ENCODE measurements at places on chromosomes 2 and 18. TPM values are rescaled to one million over a fixed set of nuclear protein-coding genes. Genes with fewer than 3 reads are reported as not detected.

IL36B gene
- not detected for total RNA-seq

ALKAL2 gene
- 1.3 TPM for total RNA-seq

EFR3B gene
- 13.3 TPM for total RNA-seq

DNA sequence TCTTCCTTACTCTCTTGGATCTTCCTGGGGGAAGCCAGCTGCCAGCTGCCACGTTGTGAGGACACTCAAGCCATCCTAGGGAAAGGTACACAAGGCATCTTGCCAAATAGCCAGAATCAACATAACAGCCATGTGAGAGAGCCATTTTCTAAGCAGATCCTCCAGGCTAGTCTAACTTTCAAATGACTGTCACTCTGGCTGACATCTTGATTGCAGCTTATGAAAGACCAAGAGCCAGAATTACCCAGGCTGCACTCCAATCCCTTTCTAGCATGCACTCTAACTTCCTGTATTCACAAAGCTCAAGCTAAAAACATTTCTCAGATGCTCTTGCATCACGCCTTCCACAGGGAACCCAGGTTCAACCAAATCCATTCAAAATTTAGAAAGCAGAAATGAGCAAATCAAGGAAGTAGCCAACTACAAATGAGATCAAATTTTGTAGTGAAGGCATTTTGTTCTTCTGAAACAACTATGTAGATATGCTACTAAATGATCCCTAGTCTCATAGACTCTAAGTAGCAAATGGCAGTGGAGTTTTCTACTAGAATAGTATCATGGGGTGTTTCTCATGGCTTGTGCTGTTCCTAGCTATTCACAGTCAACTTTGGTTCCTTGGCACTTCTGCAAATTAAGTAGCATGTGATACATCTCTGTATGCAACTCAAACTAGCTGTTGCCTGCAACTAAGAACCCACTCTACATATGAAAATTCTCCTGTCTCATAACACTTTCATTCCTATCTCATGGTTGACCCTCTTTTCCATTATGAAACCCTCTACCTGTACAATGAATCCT, 281.9 kb downstream of the ZEB2 start:
- no peak for DNase-seq

DNA sequence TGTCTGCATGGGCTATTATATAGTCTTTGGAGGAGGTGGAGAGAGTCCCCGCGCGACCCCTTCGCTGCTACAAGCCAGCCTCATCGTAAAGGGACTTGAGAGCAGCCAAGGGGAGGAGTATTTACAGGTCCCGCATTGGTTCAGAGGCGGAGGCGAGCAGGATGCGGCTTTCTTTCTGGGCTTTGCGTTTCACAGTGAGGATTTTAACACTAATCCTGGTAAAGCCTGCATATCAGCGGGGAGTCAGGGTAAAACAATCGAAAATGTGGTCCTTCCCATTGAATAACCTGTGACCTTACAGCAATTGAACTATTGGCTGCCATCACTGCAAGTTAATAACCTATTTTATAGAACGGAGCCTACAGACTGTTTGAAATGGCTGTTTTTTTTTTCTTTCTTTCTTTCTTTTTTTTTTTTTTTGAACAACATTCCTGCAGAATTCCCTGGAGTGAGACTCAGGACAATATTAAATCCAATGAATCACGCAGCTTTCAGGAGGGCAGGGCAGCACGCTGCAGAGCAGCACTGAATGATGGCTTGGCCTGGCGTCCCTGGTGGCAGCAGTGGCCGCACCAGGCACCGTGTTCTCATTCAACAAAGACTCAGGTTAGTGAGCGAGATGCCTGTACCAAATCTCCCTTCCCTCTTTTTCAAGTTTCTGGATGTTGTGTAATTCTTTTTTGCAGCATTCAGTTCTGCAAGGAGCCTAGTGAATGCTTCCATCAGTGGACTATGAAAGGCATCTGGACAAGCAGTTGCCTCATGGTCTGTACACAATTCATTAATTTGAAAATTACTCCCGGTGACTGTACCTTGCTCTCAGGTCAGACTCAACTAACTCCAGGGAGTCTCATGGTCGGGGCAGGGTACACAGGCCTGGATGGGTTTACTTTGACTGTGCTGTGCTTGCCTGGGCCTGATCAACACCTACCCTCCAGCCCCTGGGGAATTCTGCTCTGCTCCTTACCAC, 19.8 kb downstream of the SMIM21 start:
- peak; percentile 30 for DNase-seq
